Posterior cingulate gyrus (tissue), 11 donors: ENCODE measurements at places on chromosomes 2 and 18.

DNA sequence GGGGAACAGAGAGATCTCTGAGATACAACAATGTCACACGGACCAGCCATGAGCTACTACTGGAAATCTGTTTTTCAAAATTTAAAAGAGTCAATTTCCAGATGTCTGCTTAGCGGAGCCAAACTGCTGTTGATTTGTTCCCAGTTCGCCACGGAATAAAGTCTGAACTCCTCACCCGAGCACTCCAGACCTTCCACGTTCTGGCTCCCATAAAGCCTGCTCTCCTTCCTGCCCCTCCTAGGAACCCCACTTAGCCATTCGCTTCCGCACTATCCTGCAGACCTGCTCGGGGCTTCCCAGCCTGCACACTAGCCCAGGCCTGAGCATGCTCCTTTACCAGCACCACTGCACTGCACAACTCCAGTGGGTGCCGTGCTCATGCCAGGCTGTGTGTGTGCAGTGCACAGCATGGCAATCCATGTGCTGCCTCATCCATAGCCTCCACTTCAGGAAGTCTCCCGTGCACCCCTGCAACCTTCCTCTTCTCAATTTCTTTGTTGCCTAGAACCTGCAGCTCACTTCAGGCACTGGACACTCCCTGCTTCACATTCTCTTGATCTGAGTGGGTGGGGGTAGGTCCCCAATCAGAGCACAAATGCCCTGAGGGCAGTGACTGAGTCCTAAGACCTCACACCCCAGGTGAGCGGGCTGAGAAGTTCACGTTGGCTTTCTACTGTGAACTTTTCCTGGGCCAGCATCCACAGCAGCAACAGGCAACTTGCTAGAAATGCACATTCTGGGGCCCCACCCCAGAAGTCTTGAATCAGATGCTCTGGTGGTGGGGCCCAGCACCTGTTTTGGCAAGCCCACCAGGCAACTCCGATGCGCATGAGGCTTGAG lies 53.7 kb downstream of the ZBTB7C start:
- DNase-seq: no peak

DNA sequence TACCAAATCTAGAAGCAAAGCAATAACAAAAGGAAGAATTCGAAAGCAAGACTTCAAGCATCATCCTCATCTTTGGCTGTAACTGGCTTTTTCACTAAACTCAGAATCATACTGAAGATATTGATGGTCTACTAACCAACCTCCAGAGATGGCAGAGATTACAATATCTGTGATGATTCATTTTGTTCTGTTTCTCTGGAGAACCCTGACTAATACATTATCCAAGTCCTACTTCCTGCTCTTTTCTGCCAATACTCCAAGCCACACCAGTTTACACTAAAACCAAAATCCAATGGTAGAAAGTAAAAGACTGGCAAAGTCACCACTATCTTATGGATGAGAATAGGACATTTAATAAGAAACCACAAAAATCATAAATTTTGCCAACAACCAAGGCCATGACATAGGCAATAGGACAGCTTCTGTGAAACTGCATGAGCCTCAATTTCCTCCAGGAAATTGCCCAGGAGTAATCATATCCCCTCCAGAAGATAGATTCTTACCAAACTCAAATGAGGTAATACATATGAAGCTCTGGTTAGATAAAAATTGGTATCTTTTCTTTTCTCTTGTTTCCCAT lies 159.8 kb downstream of the METTL4 start:
- DNase-seq: no peak

- DNase-seq: peak; percentile 95
These were observed at the start of gene ANKMY1 for GRCh38 chr2:240557808-240558207. TSS of gene ANKMY1 (minus strand) at chr2:240557988. CDS start at chr2:240557335, 653 bp downstream.

DNA sequence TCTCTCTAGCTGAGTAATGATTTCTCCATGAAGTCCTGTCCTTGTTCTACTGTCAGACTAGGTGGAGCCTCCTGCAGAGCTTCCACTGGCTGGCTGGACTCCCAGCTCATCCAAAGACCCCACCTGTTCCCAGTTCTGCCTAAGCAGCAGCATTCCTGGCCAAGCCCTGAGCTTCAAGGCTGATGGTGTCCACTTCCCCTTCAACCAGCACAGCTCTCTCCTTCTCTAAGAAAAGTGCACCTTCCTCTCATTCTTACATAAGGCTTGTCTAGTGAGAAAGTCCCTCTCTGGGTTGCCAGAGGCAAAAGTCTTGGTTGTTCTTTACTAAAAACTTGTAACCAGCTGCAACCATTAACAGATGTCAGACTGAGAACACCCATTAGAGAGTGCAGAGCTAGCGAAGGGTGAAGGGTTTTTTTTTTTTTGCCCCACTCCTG lies 58.9 kb downstream of the CXCR4 start:
- no peak for DNase-seq

- no peak for DNase-seq
These were observed 471.0 kb upstream of the CDH7 start for GRCh38 chr18:65279668-65280305.

GRCh38 chr2:158443606-158444005 lies 12.9 kb downstream of the CCDC148 start:
- no peak for DNase-seq

GRCh38 chr18:75041586-75041985 lies 167.4 kb downstream of the PTGR3 start:
- DNase-seq: no peak

- DNase-seq: no peak
These were observed 67.6 kb downstream of the AGAP1 start for GRCh38 chr2:235561450-235561849.

GRCh38 chr2:71935262-71935848 lies 212.3 kb downstream of the CYP26B1 start:
- DNase-seq: no peak

DNA sequence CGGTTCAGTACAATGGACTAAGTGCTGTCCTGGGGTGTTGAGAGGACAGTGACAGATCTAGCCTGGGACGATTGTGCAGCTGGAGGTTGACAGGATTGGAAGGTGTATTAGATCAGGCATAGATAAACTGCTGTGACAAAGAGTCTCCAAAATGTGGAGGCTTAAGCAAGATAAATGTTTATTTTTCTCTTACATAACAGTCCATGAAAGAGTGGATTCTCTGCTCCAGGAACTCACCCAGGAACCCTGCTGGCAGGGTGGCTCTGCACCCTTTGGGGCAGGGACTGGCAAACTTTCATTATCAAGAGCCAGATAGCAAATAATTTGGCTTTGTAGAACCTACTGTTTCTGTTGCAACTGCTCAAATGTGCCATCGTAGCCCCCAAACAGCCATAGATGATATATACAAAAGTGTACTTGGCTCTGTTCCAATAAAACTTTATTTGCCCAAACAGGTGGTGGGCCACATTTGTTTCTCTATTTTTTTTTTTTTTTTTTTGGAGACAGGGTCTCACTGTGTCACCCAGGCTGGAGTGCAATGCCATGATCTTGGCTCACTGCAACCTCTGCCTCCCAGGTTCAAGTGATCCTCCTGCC lies 9.7 kb downstream of the HRH4 start:
- DNase-seq: no peak

GRCh38 chr2:226300196-226300886 lies 499.3 kb downstream of the IRS1 start:
- no peak for DNase-seq

DNA sequence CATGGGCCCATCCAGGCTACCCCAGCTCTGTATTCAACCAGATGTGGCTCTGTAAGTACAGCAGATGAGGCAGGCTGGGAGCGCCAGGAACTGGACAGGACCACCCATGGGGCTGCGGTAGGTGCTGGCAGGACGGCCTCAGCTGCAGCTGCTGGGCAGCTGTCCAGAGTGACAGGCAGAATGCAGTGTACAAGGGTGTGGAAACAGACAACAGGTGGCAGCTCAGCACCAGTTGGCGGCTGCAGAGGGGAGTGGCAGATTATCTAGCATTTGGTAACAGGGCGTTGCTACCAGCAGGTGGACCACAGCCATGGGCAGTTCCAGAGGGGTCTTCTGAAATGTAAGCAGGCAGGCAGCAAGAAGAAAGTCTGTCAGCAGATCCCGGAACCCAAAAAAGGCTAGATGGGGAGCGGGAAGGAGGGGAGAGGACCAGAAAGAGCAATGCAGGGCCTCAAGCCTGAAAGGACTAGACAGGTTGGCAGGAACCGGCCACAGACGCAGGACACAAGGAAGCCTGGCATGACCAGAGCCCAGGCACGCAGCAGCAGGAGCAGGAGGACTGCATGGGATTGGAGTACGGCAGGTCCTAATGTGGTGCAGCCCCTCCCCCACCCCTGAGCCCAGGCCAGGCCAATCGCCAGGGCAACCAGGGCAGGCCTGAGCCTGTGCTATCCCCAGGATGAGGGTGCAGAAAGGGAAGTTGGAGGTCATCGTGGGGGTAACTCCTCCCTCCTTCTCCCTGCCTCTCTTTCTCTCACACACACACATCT lies 24.7 kb downstream of the PKDCC start:
- no peak for DNase-seq

GRCh38 chr2:203908797-203909185 lies 27.8 kb upstream of the ICOS start:
- no peak for DNase-seq

GRCh38 chr18:50284255-50284885 lies 3.0 kb upstream of the MBD1 start:
- no peak for DNase-seq

DNA sequence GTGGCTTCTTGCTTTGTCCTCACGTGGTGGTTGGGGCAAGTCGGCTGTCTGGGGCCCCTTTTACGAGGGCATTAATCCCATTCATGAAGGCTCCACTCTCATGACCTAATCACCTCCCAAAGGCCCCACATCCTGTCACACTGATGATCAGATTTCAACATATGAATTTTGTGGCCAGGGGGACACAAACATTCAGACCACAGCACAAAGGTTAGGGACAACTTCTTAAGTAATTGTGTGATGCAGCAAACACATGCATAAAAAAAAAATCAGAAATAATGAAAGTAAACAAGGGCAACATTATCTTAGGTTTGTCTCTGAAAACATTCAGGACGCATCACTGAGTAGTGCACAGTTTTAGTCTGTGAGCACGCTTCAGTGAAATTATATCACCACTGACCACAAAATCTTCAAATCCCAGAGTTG lies 54.2 kb upstream of the FRZB start:
- DNase-seq: peak; percentile 35

DNA sequence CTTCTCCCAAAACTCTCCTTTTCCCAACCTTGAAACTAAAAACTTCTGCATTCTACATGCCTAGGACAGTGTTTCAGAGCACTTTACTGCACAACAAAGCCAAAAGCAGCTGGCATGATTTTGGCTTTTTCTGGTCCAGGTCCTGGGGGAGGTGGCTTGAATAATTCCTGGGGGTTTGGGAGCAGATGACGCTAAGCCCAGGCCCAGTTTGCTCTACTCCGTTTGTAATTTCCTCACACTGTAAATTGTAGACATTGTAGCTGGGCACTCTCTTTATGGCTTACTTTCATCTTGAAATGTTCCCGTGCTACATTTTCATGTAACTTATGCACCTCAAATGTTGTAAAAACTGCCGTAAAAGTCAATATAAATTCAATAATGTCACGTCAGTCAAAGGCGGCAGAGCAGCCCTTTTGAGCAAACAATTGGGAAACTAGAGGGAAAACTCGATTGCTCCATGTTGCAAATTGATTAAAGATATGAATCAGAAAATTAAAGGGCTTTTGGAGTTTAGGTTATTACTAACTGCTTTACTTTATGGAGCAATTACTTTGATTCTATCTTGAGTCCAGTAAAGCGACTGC lies 373.2 kb upstream of the SLC14A2 start:
- DNase-seq: no peak

GRCh38 chr18:79413426-79413825 lies 17.7 kb downstream of the NFATC1 start:
- peak; percentile 53 for DNase-seq

DNA sequence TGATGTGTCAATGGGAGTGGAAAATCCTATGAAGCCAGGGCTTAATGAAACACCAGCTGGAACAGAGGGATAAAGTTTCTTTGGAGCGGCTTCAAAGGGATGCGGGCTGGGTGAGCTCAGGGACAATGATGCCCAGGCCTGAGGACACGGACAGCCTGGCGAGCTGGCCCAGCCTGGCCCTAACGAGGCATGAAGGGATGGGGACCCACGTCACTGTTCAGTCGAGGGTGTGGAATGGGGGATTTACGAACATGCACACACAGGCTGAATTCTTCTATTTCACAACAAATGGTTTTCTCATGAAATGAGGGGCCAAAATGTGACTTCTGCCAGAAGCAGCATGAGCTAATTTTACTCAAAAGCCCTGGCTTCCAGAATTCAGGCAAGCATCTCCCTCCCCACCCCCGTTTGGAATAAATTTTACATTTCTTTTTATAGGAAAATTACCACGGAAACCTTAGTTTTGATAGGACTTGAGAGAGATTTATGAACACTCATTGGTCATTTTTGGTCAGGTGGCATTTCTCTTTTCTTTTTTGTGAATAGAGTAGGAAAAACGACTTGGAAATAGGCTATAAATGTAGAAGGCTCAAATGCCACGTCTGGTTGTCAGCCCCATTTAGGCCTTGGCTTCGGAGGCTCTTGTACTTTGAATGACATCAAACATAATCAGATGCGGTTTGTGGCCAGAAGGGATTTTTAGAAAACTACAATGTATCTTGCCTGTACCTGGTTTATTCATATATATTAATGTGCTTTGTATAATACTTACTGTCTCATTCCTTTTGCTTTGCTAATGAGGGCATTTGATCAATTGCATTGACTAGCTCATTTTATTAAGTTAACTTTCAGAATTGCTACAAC lies 893.8 kb upstream of the CELF4 start:
- DNase-seq: no peak

- no peak for DNase-seq
These were observed 94.8 kb upstream of the CREB1 start for GRCh38 chr2:207434899-207435465.

- DNase-seq: no peak
These were observed 166.9 kb downstream of the ARHGAP15 start for GRCh38 chr2:143296089-143296488.

GRCh38 chr18:30245766-30246455 lies 796.6 kb downstream of the DSC3 start:
- no peak for DNase-seq
